ENCODE measurements at places on chromosomes 5 and 9.

- H3K27ac ChIP-seq, result no peak overlapping the region
- H3K4me1 ChIP-seq, result no peaks in the 10 kb centered on the region
- peaks cover 1% of the 10 kb centered on the region for H3K27me3 ChIP-seq
- H3K36me3 ChIP-seq, result no peaks in the 10 kb centered on the region
- H3K4me3 ChIP-seq, result no peak overlapping the region
- DNase-seq, result no peak
Observed at GRCh38 chr5:68962757-68963484, 130.9 kb upstream of the SLC30A5 start.

GRCh38 chr5:96280946-96281393, 152.1 kb downstream of the PCSK1 start:
- no peak for DNase-seq
- no peaks in the 10 kb centered on the region for H3K36me3 ChIP-seq
- H3K4me1 ChIP-seq, result no peaks in the 10 kb centered on the region
- no peak overlapping the region for H3K27ac ChIP-seq

GRCh38 chr5:138664276-138664943, 88.8 kb upstream of the CTNNA1 start:
- no peaks in the 10 kb centered on the region for H3K36me3 ChIP-seq
- no peak for DNase-seq
- no peak overlapping the region for H3K27ac ChIP-seq
- H3K4me3 ChIP-seq, result no peak overlapping the region
- H3K27me3 ChIP-seq, result peaks cover 41% of the 10 kb centered on the region

GRCh38 chr5:63070001-63070400, 491.4 kb downstream of the LRRC70 start:
- H3K36me3 ChIP-seq, result no peaks in the 10 kb centered on the region
- H3K27me3 ChIP-seq, result peaks cover 1% of the 10 kb centered on the region
- no peak overlapping the region for H3K4me3 ChIP-seq
- DNase-seq, result no peak

DNA sequence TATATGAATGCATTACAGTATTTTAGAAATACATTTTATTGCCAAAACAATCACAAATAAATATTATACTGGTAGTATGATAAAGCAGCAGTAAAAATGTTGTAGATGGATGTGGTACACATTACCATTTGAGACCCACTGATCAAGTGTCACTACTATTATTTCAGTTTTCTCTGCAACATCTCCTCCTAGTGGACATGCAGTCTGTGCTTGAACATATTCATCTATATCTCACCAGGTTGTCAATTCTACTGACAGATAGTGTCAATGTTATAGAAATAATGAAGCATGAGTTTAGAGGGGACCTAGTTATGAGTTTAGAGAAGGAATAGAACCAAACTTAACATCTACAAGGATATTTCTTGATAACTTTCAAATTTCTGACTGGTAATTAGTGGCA, 39.2 kb upstream of the ELOVL7 start:
- DNase-seq, result no peak
- no peak overlapping the region for H3K27ac ChIP-seq
- no peaks in the 10 kb centered on the region for H3K4me1 ChIP-seq

DNA sequence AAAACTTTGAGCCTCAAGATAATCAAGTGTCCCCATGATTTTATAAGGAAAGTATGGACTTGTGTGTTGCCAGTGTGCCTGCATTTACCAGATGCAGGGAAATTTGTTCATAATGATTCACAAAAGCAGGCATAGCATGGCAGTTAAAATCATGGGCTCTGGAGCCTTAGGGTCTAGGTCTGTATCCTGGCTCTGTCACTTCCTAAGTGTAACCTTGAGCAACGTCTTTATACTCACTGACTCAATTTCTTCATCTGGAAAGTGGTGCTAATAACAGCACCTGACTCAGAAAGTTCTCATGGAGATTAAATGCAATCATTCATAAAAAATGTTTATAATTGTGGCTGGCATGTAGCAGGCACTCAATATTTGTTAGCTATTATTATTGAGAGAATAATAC, 234.9 kb downstream of the SAXO1 start:
- peaks cover 1% of the 10 kb centered on the region for H3K27me3 ChIP-seq
- no peaks in the 10 kb centered on the region for H3K4me1 ChIP-seq
- H3K27ac ChIP-seq, result no peak overlapping the region
- no peak overlapping the region for H3K4me3 ChIP-seq

- no peaks in the 10 kb centered on the region for H3K36me3 ChIP-seq
- H3K4me1 ChIP-seq, result no peaks in the 10 kb centered on the region
- DNase-seq, result no peak
- H3K27me3 ChIP-seq, result no peaks in the 10 kb centered on the region
Observed at GRCh38 chr9:78668148-78668832, 371.4 kb downstream of the PSAT1 start.

DNA sequence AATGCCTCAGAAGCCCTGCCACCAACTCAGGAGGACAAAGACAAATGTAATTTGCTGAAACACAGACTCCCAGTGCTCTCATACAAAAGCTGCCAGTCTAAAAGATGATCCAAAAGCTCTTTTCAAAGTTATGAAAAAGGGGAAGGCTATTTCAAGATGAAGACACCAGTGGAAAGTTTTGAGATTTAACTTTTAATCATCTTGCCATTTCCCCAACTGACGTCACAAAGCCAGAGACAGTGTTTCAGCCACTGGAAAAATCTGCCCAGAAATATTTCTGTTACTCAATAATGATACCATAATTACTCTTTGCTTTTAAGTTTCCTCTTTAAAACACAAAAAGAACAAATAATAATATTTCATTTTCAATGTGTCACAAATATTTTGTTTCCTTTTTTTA, 20.9 kb downstream of the ENG start:
- H3K36me3 ChIP-seq, result no peaks in the 10 kb centered on the region
- H3K4me1 ChIP-seq, result peaks cover 2% of the 10 kb centered on the region
- DNase-seq, result no peak
- H3K4me3 ChIP-seq, result no peak overlapping the region
- H3K27me3 ChIP-seq, result peaks cover 2% of the 10 kb centered on the region

- no peak overlapping the region for H3K4me3 ChIP-seq
- H3K4me1 ChIP-seq, result no peaks in the 10 kb centered on the region
- DNase-seq, result no peak
- H3K27me3 ChIP-seq, result peaks cover 5% of the 10 kb centered on the region
- H3K27ac ChIP-seq, result no peak overlapping the region
Observed at GRCh38 chr9:131823701-131824146, 83.8 kb upstream of the RAPGEF1 start.

GRCh38 chr9:91285729-91286353, 75.9 kb downstream of the AUH start:
- no peaks in the 10 kb centered on the region for H3K27me3 ChIP-seq
- H3K4me1 ChIP-seq, result no peaks in the 10 kb centered on the region
- H3K27ac ChIP-seq, result no peak overlapping the region

GRCh38 chr5:166909040-166909439, 1382.4 kb upstream of the WWC1 start:
- no peaks in the 10 kb centered on the region for H3K36me3 ChIP-seq
- no peaks in the 10 kb centered on the region for H3K27me3 ChIP-seq
- no peak overlapping the region for H3K4me3 ChIP-seq
- DNase-seq, result no peak
- H3K27ac ChIP-seq, result no peak overlapping the region
- no peaks in the 10 kb centered on the region for H3K4me1 ChIP-seq

- DNase-seq, result no peak
- H3K4me1 ChIP-seq, result no peaks in the 10 kb centered on the region
- H3K27me3 ChIP-seq, result no peaks in the 10 kb centered on the region
- H3K27ac ChIP-seq, result no peak overlapping the region
- no peaks in the 10 kb centered on the region for H3K36me3 ChIP-seq
Observed at GRCh38 chr5:78972654-78973428, 12.3 kb downstream of the ARSB start.

DNA sequence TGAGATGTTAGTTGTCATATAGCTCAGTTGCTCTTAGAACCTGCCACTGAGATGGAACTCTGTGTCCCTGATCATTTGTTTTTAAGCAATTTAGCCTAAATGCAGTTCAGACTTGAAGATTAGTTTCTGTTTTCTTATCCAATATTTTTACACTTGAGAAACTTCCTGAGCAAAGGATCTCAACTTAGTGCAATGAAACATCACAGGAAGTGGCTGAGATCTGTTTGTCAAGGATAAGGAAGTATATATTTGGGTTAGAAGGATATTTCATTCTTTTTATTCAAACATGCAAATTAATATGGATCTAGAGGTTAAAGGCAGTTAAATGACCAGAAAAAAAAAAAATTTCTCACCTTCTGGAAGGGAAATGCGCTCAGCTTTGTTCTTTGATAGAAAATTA, 19.7 kb upstream of the F2R start:
- H3K27me3 ChIP-seq, result peaks cover 2% of the 10 kb centered on the region
- DNase-seq, result no peak
- H3K36me3 ChIP-seq, result peaks cover 16% of the 10 kb centered on the region
- no peak overlapping the region for H3K4me3 ChIP-seq

DNA sequence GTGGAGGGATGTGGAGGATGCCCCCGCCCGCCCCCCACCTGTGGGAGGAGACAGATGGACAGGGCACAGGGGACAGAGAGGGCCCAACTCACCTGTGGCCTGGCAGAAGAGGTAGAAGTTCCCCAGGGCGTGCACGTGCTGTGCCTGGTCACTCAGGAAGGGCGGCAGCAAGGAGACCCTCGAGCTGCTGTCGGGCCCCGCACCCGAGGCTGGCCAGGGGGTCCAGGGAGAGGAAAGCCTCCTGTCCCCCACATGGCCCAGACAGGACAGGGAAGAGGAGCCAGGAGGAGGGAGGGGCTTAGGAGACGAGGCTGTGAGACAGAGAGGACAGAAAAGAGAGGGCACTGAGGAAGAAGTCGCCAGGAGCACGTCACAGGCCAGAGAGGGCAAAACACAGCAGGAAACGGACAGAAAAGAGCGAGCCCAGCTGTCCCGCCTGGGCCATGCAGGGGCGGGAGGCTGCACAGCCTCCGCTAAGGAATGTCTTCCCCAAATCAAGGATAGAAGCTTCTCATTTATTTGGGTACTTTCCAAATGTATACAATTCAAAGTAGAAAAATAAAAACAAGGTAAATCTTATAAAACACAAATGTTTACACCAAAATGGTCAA, 58.5 kb downstream of the SECISBP2 start:
- H3K27ac ChIP-seq, result peak overlapping the region; percentile 32
- DNase-seq, result no peak
- H3K4me1 ChIP-seq, result peaks cover 41% of the 10 kb centered on the region
- H3K4me3 ChIP-seq, result no peak overlapping the region

DNA sequence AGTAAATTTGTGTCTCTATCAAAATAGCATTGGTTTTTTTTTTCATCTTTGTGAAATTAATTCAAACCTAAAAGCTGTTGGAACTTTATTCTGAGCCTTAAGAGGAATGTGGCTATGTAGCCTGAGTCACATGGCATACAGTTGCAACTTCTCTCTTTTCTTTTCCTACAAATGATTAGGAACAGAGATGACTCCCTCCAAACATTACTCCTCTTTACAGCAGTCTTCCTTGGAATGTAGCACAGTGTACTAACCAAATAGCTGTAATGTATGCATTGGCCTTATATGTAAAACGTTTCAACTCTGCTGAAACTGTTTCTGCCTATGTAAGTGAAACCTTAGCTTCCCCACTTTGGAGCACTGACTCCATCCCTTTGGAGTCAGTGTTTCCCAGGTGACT, 100.9 kb upstream of the MAP1B start:
- no peak overlapping the region for H3K4me3 ChIP-seq
- no peak for DNase-seq
- no peak overlapping the region for H3K27ac ChIP-seq
- H3K36me3 ChIP-seq, result no peaks in the 10 kb centered on the region
- H3K27me3 ChIP-seq, result peaks cover 2% of the 10 kb centered on the region

DNA sequence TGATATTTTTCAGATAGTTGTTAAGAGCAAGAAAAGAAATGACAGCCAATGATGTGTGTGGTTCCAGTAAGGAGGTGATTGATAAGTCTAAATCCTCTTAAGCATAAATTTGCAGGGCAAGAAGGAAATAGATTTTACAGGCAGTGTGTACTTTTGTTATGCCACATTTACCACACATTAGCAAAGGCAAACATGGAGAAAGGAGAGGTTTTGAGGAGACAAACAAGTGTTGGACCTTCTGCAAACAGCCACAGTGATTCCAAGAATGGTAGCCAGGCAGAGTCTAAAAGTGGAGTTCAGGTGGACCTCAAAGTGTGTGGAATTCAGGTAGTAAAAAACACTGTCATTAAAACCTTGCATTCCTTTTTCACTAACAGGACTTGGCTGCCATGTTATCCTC, 295.9 kb upstream of the ITGA1 start:
- no peaks in the 10 kb centered on the region for H3K4me1 ChIP-seq
- no peak overlapping the region for H3K27ac ChIP-seq
- H3K27me3 ChIP-seq, result no peaks in the 10 kb centered on the region
- H3K4me3 ChIP-seq, result no peak overlapping the region

GRCh38 chr9:71270554-71270953, 149.1 kb upstream of the TRPM3 start:
- no peak for DNase-seq
- H3K36me3 ChIP-seq, result no peaks in the 10 kb centered on the region
- no peak overlapping the region for H3K27ac ChIP-seq
- peaks cover 5% of the 10 kb centered on the region for H3K27me3 ChIP-seq

GRCh38 chr9:101727612-101728524, 10.6 kb downstream of the GRIN3A start:
- H3K27ac ChIP-seq, result no peak overlapping the region
- H3K27me3 ChIP-seq, result peaks cover 4% of the 10 kb centered on the region
- no peaks in the 10 kb centered on the region for H3K4me1 ChIP-seq
- DNase-seq, result no peak
- H3K4me3 ChIP-seq, result no peak overlapping the region

DNA sequence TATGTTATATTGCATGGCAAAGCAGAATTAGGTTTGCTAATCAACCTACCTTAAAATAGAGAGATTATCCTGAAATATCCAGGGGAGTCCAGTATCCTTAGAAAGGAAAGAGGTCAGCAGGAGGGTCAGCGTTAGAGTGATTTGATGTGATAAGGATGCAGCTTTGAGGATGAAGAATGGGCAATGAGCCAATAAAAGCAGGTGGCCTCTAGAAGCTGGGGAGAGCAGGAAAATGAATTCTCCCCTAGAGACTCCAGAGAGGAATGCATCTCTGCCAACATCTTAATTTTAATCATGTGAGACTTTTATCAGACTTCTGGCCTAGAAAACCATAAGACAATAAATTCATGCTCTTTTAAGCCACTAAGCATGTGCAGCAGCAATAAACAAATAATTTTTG, 65.7 kb upstream of the SYK start:
- H3K36me3 ChIP-seq, result no peaks in the 10 kb centered on the region
- no peaks in the 10 kb centered on the region for H3K4me1 ChIP-seq
- H3K27ac ChIP-seq, result no peak overlapping the region
- H3K27me3 ChIP-seq, result peaks cover 3% of the 10 kb centered on the region
- H3K4me3 ChIP-seq, result no peak overlapping the region

DNA sequence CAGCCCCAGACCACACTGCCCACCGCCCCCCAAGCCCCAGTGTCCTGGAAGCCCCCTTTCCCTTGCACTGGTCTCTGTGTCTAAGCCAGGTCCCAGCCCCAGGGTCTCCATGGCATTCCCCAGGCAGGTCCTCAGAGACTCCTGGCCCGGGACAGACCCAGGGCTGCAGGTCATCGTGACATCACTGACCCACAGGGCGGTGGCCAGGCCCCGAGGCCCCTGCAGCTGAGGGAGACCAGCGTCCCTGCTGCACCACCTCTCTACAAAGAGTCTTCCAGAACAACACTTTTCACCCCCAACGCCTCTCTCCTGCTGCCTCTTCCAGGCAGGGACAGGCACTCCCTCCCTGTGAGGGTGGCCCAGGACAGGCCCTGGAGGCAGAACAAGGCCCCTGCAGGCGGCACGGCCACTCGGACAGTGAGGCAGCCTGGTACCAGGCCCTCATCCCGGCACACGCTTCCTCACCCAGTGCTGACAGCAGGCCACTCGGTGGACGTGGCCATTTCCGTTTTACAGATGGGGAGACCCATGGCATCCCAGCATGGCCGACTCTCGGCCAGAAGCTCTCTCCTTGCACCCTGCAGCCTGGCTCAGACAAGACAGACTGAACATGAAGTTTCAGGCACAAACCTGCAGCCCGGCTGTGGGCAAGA, 136.4 kb downstream of the ADAMTS2 start:
- no peaks in the 10 kb centered on the region for H3K36me3 ChIP-seq
- no peaks in the 10 kb centered on the region for H3K27me3 ChIP-seq
- no peaks in the 10 kb centered on the region for H3K4me1 ChIP-seq
- DNase-seq, result no peak

Measured in immature natural killer cell (primary cell).